ENCODE measurements at places on chromosomes 4 and X.

DNA sequence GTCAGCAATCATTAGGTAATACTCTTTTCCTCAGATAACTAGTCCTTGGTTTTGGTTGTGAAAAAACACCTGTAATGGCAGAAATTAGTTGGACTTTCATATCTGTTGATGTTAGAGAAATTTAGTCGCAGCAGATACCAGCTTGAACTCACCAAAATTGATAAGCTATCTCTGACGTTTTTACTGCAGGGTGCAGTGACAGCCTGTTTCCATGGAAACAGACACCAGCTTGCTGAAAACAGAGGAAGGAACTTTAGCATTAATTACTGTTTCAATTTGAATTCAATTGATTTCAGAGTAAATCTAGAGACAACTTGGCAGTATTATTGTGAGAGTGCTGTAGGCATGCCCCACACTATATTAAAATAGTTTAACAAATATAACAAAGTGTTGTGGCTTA is 246.5 kb downstream of the PPP1R2C start:
- no peak for DNase-seq

GRCh38 chr4:613126-613525 is 12.2 kb upstream of the PDE6B start:
- no peak for DNase-seq

GRCh38 chr4:130393231-130393630 is 1297.3 kb downstream of the C4orf33 start:
- DNase-seq, result no peak

GRCh38 chrX:24294619-24295018 is 19.2 kb downstream of the SUPT20HL2 start:
- no peak for DNase-seq

- no peak for DNase-seq
These were observed 137.6 kb downstream of the PTTG2 start for GRCh38 chr4:38097818-38098217.

DNA sequence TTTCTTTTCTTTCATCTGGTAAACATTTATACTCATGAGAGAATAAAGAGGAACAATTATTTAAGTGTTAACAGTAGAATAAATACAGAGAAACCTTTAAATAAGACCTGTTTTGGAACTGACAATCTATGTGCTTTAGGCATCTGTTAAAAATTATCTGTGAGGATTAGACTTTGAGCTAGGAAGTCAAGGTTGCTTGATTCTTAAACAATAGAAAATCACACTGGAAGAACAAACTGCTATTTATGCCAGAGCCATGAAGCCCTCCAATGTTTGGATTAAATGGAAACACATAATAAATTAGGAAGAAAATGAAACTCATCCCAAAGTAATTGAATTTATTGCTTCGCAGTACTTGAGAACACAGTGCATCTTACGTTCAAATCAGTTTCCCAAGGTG is 207.2 kb upstream of the NPY2R start:
- DNase-seq, result no peak

- DNase-seq, result no peak
These were observed 21.9 kb downstream of the ACSL1 start for GRCh38 chr4:184803874-184804273.

GRCh38 chr4:116101321-116101720 is 984.1 kb downstream of the TRAM1L1 start:
- DNase-seq, result no peak

GRCh38 chr4:38068107-38068506 is 107.9 kb downstream of the PTTG2 start:
- no peak for DNase-seq

DNA sequence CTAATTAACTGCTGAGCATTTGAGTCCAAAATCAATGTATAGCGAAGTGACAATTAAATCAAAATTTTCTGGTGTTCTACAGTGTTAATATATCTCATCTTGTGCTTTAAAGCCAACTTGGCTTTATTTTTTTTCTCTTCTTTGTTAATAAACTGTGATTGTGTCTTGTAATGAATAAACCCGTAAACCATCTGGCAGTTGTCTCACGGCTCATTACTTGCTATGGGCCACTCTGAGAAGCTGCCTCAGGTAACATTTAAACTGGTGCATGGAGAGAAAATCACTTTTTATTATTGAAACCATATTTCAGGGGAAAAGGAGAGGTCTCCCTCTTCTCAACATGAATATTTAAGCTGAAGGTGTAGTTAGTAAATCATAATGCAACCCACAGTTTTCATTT is 694.0 kb downstream of the KCTD8 start:
- DNase-seq, result no peak

DNA sequence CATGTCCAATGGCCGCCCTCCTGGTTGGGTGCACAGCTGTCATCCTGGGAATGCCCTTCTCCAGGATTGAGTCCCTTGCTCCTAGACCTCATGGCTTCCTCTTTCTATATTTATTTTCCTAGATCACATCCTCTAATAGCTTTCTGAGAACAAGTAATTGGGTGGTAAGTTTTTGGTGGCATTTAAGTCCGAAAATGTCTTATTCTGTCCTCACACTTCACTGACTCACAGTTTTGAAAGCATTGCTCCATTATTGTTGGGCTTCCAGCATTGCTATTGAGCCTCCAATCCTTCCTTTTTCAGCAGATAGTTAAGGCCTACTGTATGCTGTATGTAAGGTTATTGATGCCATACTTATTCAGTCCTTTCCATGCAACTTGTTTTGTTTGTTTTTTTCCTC is 25.9 kb downstream of the PGM2 start:
- no peak for DNase-seq

GRCh38 chr4:162582180-162582579 is 418.4 kb upstream of the FSTL5 start:
- no peak for DNase-seq

DNA sequence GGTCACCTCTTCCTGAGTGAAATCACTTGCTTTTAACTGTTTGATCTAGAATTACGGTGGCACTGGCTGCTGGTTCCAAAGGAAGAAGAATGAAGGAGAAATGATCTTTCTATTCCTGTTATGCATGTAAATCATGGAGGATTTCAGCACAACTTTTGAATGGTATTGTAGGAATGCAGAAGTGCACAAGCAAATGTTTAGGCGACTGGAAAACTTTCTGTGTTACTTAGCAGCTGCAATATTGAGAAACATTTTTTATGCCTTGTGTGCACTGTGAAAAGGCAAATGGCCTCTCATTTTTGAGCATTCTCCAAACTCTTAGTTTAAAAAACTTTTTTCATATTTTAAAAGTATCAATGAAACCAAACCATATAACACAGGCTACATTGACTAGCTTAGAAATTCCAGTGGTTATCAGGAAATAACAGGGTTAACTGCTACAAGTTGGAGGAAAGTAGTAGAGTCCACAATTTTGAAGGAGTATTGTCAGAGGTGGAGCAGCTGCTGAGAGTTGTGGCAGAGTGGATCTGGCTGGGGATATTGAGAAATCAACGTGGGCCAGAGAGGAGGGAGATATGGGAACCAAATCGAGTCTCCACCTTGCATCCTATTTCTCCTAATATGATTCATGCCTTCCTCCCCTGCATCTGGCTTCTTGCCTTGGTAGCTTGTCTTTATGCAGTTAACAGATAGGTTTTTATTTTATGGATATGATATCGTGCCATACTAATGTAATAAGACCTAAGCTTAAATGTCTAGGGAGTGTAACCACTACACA is 32.0 kb upstream of the FHL1 start:
- DNase-seq, result no peak

- no peak for DNase-seq
These were observed 4.6 kb upstream of the DCAF4L1 start for GRCh38 chr4:41976775-41977516.

DNA sequence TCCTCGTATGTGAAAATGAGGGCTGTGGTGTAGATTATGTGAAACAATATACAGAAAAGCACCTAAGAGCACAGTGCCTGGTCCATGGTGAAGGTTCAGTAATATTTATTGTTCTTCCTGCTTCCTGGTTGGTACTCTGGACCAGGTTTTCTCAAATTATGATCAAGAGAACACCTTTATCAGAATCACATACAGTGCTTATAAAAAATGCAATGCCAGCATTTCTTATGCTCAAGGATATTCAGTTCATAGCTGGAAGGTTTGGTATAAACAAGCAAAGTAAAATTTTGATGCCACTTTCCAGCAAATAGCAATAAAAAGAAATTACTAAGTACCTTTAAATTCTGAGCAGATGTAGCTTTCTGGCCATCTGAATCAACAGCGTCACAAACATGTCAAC is 1412.4 kb downstream of the RPA4 start:
- DNase-seq, result no peak

DNA sequence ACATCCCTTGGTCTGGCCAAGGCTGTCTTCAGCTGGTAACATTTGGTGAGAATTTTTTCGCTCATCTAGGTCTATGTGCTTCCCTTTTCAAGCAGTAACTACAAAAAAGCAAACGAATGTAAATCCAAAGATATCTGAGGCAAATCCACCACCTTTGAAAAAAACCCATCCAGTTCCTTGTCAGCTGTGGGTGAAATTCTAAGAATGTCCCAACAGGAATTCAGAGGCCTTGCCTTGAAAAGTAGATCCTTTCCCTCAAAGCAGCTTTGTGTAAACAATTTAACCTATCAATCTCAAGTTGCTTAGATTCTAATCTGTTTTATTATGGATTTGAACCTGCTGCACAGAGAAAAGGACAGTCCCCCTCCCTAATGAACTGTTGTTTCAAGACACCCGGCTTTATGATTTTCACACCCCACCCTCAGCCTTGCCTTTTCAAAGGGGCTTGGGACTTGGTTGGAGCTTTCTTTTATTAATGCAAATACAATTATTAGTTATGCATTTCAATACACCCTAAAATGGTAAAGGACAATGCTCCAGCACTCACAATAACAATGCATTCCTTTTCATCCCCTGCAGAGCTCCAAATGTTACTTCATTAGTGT is 166.6 kb downstream of the LDB2 start:
- no peak for DNase-seq

DNA sequence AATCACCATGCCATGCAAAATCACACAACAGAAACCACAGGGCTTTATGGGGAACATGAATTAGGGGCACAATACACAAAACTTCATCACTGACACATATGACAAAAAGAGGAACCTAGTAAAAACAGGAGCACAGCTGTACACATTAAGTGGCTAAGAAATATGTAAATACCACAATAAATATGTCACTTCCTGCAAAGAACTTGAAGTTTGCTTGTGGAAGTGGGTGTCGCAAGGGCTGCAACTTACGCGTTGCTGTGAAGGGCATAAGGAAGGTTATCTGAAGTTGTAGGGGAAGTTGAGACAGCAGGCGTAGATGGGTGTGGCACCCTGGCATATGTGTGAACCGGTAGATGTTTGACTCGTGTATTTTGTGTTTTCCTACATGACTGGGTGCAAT is 42.4 kb downstream of the CLCN4 start:
- no peak for DNase-seq

DNA sequence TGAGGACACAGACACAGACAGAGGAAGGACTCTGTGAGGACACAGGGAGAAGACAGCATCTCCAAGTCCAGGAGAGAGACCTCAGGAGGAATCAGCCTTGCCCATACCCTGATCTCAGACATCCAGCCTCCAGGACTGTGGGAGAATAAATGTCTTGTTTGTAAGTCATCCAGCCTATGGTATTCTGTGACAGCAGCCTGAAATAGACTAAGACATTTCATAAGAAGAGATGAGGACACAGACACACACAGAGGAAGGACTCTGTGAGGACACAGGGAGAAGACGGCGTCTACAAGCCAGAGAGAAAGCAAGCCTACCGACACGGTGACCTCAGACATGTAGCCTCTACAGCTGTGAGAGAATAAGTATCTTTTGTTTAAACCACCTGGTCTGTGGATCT is 112.1 kb downstream of the DHRSX start:
- DNase-seq, result no peak

GRCh38 chr4:73335679-73336078 is 68.4 kb upstream of the ALB start:
- DNase-seq, result no peak

DNA sequence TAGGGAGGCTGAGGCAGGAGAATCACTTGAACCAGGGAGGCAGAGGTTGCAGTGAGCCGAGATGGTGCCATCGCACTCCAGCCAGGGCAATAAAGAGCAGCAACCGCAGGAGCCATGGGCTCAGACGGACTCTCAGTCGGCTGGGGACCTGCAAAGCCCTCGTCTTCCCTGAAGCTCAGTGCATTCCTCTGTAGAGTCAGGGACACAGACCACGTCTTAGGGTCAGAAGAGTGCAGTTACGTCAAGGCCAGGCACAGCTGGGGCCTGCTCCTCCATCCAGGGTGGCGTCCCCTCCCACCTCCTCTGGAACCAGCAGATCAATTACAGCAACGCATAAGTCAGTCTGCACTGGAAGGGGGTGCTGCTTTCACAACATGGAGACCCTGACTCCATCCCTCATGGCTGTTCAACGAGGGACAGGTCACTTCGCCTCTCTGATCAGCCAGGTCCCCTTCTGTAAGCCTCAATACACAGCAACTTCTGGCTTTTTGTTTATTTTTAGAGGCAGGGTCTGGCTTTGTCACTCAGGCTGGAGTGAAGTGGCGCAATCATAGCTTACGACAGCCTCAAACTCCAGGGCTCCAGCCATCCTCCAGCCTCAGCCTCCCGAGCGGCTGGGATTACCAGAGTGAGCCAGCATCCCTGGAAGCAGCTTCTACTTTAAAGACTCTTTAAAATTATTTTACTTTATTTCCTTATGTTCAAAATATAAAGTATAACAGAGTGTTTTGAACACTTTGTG is 76.4 kb downstream of the ZFYVE28 start:
- DNase-seq, result no peak

- DNase-seq, result no peak
These were observed 7.4 kb downstream of the PPP2R2C start for GRCh38 chr4:6464842-6465588.

DNA sequence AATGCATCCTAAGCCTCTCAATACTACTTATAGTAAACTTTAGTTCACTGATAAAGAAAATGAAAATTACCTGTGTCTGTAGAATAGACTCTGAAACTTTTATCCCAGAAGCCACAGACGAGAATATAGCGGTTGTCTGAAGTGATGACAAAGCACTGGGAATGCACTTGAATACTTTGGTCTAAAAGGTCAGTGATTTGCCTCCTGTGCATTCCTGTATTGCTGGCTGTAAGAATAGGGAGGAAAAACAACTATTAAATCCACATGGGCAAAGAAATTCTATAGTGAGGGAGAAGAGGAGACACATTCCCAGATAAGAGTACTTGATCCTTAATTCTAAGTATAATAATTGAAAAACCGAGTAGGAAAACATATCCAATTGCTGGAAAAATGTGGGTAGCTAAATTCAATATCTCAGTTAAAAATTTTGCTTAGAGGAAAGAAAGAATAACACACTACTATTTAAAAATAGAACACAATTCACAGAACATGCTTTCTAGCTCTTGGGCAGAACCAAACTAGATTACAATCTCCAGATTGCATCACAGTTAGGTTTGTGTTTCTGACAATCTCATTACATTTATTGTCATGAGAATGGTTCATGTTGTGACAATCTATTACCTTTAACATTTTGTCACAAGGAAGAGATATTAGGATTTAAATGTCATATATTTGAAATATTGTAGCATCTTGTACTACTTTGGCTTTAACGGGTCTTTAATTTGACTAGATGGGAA is 232.1 kb downstream of the DCLK2 start:
- no peak for DNase-seq

Measured in naive thymus-derived CD8-positive, alpha-beta T cell (primary cell).